Cortex of kidney (tissue), 1 donor: ENCODE measurements at places on chromosomes 5 and 9.

GRCh38 chr9:125484350-125485282, 222.4 kb downstream of the MAPKAP1 start:
- DNase-seq, result no peak

- no peak for DNase-seq
Measured at GRCh38 chr9:109597496-109597895, 99.4 kb upstream of the PTPN3 start.

DNA sequence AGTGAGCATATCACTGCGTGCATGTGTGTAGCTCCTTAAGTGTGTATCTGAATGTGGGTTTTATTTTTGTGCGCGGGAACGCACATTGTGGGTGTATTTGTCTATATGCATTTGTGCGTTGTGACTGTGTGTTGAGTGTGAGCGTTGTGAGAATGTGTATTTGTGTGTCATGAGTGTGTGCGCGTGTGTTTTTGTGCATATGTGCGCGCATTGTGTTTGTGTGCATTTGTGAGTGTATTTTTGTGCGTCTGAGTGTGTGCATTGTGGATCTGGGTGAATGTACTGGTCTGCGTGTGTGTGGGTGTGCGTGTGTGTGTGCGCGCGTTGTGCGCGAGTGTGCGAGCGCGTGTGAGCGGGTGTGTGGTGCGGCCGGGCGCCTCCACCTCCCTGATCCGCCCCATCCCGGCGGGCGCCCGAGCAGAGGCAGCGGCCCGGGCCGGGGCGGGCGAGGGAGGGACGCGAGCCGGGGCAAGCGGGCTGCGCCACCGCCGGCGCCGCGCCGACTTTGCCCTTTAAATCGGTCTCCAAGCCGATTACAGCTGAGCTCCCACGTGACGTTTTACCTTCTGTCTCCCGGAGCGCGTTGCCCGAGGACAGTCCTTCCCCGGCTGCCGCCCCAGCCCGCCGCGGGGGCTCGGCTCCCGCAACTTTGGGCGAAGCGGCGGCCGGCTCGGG, at the start of gene RASGRF2:
RASGRF2 (plus strand) TSS at position 596 of the 675 bp plus-strand sequence. CDS start 376 bp downstream, outside the sequence.
- DNase-seq, result no peak

DNA sequence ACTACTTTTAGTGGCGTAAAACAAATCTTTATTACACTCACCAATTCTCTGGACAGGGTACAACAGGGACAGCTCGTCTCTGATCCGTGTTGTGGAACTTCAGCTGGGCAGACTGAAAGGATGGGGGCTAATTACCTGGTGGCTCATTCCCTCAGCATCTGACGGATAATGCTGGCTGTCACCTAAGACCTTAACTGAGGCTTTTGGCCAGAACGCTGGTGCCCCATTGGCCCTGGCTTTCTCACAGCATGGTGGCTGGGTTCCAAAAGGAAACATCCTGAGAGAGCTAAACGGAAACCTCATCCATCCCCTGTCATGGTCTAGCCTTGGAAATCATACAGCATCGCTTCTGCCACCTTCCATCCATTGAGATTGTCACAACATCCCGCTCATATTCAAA, 62.9 kb downstream of the RAI14 start:
- DNase-seq, result no peak

GRCh38 chr5:157892974-157893373, 34.0 kb upstream of the CLINT1 start:
- no peak for DNase-seq

GRCh38 chr5:153782589-153783361, 255.9 kb downstream of the FAM114A2 start:
- no peak for DNase-seq

- DNase-seq, result no peak
Measured at GRCh38 chr9:97990259-97990658, 7.1 kb downstream of the ANP32B start.

DNA sequence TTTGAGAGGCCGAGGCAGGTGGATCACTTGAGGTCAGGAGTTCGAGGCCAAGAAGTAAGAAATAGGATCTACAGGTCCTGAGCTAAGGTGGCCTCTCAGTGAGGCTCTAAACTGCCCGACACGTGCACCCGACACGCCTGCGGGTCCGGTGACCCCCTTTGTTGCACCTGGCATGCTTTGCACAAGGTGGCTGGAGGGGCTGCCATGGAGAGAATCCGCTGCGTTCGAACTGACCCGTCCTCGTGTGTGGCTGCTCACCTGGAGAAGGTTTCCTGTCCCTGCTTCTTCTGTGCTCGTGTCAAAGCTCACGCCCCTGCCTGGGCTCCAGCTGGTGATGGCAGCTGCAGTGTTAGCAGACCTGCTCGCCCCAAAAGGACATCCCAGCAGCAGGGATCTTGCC, 5.7 kb upstream of the OLFM1 start:
- no peak for DNase-seq

DNA sequence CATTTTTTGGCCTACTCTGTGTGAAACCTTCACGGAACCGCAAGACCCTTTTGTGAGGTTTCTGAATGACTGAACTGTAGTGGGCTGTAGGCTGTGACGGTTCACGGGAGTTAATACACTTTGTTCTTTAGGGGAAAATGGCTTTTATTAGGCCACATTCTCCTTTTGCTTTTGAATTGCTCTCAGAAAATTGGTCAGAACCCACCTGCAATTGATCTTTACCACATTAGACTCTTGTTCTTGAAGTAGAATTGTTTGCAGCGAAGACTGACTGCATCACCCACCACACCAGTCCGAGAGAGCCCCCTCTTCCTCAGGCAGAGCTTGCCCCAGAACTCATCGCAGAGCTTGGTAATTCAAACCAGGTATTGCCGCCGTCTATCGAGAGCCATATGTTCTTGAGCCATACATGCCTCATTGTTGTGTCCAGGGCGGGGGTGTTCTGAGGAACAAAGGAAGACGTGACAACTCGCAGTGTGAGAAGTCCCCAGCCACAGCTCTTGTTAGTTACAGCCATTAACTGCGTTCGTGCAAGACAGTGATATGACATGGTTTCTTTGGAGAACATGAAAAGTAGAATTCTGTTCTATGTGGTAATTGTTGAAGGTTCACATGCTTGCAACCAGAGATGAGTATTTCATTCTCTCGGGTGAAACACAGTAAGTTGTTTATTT, 166.4 kb upstream of the OTULINL start:
- DNase-seq, result no peak

DNA sequence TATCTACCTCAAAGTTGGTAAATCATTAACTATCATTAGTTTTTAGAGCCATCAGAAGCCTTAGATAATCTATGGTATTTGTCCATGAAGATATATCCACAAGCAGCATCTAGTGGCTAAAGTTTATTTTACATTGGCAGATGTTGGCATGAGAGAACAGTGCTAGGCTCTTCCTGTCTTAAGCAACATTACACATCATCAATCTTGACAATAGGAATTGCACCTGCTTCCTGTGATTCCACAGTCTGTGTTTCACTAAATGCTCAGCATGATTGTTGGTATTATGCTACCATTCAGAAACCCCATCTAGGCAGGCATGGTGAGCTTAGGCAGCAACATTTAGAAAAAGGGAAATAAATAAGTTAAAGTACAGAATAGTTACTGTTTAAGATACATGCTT, 246.6 kb downstream of the SLCO4C1 start:
- DNase-seq, result no peak

DNA sequence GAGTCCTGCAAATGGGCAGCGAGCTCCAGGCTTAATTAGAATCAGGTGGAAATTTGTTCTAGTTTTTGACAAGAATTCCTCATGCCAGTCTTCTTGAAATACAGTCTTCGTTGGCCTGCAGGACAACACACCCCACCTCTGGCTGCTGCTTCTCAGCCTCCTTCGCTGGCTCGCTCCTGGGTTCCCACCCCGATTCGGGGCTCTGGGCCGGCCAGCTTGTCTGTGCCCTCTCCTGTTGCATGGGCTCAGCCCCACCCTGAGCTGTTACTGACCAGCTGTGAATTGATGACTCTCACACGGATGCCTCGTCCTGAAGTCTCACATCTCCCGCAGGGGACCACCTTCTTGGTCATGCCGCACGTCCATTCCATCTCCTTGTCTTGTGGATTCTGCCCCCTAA, 21.0 kb downstream of the PSD2 start:
- no peak for DNase-seq

DNA sequence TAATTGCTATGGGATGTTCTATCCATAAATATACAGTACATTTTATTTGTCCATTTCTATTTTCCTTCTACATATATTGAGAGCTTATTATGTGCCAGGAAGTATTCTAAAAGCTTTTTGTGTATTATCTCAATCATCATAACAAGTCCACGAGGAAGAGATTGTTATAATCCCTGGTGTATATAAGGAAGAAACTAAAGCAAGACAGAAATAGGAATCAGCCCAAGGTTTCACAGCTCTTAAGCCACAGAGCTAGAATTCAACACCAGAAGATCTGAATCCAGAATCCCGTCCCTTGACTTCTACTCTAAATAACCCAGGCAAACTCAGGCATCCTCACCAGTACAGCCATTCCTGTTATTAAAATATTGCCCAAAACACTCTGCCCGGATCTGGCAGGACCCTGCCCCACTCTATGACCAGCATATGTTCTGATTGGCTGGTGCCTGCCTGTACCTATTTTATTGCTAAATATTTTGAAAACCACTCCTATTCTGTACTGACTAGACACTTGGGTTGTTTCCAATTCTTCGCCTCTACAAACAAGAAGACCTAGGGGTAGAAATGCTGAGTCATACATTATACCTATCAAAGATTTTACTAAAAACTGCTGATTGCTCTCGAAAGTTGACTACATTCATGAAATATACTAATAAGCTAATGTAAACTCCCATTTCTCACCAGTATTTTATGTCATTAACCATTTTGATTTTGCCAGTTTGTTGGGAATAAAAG, 297.4 kb downstream of the ENC1 start:
- no peak for DNase-seq

DNA sequence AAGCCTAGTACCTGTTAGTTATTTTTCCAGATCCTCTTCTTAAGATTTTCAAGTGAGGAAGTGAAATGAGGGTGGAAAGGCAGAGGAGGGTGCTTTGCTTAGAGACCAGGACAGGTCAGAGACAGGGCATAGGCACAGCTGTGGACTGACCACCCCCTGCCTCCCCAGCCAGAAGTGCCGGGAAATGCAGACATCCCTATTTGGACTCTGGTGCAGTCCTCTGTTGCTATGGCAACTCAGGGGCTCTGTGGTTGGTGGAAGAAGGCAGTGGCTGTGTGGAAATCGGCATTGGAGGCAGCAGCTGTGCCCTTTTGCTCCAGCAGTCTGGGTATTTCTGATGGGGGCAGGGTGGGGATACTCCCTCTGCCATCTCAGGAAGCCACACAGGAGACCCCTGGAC, 43.3 kb upstream of the NDFIP1 start:
- no peak for DNase-seq

DNA sequence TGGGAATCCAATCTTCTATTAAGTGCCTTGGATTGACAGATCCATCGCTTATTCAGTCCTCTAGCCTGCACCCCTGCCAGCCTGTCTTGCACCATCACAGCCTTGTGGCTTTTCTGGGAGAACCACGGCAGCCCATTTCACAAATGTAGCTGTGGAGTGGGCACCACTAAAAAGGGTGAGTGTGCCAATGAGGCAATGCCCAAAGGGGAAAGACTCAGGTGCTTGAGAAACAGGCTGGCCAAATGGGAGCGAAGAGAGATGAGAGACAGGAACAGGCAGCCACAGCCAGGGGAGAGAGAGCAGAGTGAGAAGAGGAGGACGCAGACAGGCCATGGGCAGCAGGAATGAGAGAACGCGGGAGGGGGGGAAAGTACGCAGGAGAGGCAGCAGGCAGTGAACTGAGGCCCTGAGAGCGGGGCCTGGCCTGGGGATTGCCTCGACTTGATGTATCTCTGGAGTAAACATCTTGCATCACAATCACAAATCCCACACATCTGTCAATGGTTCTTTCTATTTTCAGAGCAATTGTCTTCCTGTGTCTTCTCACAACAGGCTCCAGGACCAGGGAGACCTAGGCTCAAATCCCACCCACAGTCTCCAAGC, 173.1 kb downstream of the SYK start:
- DNase-seq, result no peak

DNA sequence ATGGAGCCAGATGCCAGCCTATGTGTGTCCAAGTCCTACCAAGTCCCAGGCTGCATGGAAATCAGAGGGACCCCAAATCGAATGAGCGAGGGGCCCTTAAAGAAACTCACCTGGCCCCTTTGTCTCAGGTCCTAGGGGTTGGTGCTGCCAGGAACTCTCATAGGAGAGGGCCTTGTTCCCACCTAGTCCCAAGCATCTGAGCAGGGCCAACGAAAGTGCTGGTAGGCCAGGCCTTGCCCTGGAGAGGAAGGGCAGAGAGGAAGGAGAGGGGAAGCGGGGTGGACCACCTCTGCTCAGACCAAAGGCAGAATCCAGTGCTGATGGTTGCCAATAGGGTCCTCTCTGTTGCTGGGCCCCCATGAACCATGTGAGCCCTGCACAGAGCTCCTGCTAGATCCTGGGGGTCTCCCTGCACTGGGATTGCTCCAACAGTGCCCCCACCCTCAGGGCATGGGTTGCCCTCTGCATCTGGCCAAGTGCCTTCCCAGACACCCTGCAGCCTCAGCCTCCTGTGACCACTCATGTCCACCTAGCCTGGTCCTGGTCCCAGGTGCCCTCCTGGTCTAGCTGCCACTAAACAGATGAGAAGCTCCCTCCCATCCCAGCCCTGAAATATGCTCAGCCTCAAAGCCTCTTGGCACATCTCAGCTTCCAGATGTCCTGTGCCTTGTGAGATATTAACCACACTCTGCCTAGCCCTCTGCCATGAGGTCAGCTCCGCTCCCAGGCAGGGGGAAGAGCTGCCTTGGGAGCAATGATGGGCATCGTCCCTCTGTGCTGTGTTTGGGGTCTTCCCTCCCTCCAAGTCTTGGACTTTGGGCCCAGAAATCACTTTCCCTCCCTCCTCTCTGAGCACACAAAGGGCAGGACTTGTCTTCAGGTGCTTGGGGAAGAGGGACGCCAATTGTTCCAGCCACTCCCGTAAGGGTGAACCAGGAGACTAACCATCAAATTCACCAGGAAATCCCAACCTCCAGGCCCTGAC, 109.6 kb downstream of the ADAMTS2 start:
- DNase-seq, result no peak

DNA sequence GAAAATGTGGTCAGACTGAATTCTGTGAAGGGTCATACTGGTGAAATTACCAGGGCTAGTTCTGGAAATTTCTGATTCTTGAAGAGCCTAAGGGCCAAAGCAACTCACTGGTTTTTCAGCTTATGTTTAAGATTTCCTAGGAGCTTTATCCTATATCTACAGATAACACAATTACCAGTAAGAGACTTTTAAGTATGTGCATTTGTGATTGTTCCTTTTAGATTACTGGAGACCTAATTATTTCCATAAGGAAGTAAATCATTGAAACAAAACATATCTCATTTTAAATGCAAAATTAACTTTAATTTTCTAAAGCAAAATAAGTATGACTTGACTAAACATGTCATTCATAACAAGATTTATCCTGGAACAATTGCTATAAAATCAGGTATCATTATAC, 134.2 kb downstream of the MPDZ start:
- no peak for DNase-seq

DNA sequence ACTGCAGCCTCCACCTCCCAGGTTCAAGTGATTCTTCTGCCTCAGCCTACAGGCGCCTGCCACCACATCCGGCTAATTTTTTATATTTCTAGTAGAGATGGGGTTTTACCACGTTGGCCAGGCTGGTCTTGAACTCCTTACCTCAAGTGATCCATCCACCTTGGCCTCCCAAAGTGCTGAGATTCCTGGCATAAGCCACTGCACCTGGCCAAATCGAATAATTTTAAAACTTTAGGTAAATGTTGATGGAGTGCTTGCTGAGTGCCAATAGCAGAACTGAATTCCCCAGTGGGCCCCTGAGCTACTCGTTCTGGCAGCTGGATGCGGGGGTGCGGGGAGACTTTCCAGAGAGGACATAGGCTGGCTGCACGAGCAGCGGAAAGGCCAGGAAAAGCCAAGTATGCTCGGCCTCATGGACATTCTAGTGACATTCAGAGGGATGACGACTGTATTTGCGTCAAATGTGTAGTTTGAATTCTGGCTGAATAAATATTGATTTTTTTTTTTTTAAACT, 16.8 kb downstream of the TRAF2 start:
- DNase-seq, result no peak
